Vagina (tissue), 2 donors: ENCODE measurements at places on chromosomes 6 and 20.

- no peak for DNase-seq
Measured at GRCh38 chr20:54456423-54456822, 19.0 kb upstream of the DOK5 start.

DNA sequence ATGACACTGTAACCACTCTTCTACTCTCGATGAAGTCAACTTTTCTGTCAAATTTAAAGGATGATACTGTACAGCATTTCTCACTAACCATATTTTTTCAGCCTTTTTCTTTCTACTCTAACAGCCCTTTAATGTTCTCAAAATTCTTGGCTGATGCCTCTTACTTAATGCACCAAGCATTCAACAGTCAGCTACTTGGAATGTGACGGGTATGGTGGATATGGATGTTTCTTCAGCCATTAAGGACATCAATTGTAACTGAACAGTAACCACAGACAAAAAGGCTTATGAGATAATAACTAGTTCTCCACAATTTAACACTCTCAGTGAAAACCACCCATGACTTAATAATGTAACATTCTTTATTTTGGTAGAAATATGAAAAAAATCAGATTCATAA is 467.2 kb upstream of the ZNF337 start:
- DNase-seq = no peak

- DNase-seq = no peak
Measured at GRCh38 chr6:8181160-8181881, 79.0 kb upstream of the EEF1E1 start.

DNA sequence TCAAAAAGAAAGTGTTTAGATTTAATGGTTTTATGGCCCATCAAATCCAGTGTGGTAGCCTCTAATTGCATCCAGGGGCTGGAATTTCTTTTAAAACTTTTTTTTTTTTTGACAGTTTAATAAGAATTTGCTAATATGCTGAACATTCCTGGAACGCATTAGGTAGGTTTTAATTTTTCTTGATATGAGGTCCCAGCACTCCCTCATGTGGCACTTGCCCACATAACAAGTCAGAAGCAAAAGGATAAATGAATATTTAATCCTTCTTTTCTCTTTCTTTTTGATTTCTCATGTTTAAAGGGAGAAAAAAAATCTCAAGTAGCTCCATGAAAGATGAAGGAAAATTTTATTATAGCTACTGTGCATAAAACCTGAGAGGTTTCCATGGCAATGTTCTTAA is 13.5 kb downstream of the HAO1 start:
- no peak for DNase-seq

GRCh38 chr20:51010043-51010365 is 12.9 kb downstream of the KCNG1 start:
- DNase-seq = no peak

GRCh38 chr6:18363746-18364145 is 23.4 kb upstream of the RNF144B start:
- DNase-seq = no peak

DNA sequence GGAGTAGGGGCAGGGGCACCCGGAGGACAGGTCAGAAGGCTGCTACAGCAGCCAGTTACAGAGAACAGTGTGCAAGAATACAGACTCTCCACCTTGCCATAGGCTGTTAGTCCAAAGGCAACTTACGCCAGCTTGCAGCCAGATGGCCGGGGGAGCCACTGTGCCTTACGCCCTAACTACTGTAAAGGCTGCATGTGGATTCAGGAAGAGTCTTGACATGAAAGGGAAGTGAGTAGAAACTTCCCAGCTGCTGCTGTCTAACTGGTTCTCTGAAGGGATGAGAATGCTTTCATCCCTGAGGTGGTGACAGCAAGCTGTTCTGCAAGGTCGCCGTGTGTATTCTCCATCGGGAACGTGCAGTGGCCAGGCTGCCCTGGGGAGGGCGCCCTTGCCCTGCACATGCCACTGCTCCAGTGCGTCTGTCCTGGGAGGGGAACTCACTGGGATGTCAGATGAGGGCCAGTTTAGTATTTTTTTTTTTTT is 46.1 kb downstream of the LYRM4 start:
- DNase-seq = no peak

- DNase-seq = peak; percentile 58
Measured at GRCh38 chr6:5084360-5084780, 771 bp upstream of the PPP1R3G start.

DNA sequence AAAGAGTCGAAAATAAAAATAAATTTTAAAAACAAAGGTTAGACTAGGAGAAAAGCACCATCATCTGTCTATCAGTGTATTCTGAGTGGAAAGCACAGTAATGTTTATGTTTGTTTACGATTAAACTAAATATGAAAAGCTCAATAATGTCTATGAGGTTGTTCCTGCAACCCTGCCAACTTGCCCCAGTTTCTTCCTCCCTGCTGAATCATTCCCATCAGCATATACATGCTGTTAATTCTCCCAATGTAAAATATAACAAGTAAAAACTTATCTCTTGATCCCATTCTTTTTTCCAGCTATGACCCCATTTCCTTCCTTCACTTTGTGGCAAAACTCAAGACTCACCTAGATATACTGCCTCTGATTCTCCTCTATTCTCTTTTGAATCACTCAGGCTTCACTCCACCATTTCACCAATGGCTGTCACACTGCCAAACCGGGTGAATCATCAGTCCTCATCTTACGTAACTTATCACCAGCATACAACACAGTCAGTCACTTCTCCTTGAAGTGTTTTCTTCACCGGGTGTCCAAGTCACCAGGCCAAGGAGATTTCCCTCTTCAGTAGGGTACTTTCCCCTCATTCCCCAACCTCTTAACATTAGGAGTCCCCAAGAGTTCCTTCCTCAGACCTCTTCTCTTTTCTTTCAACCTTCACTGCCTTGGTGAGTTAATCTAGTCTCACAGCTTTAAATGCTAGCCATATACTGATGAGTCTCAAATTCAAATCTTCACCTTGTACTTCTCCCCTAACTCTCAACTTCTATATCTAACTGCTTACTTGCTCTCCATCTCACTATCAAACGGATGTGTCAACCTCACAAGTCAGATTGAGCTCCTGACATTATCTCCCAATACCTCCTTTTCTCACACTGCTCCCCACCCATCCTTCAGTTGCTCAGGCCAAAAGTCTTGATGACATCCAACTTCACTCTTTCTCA is 6.2 kb downstream of the TMEM242 start:
- no peak for DNase-seq

GRCh38 chr6:91045161-91045560 is 458.3 kb upstream of the MAP3K7 start:
- DNase-seq = no peak

GRCh38 chr20:55935448-55936208 is 69.7 kb downstream of the CBLN4 start:
- DNase-seq = no peak

GRCh38 chr6:75147512-75147911 is 58.3 kb downstream of the COL12A1 start:
- no peak for DNase-seq

GRCh38 chr6:147283460-147283859 is 79.2 kb downstream of the STXBP5 start:
- DNase-seq = no peak

DNA sequence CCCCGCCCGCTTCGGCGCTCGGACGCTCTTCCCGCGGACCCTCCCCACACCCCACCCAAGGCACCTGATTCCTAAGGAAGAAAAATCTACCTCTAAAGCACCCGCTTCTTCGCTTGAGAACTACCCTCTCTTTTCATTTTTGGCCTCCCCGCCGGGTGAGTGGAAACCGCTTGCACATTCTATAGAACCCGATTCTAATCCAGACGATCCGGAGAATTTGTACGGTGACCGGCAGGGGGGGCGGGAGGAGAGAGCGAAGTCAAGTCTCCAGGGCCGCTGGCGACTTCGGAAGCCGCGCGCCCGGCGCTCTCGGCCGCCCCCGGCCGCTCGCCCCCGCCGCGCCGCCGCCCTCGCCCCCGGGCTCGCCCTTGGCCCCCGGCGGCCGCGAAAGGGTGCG is at the start of gene RBM24:
RBM24 (plus strand) TSS at position 262 of the 397 bp plus-strand sequence. CDS start 221 bp downstream, outside the sequence.
- DNase-seq = no peak

DNA sequence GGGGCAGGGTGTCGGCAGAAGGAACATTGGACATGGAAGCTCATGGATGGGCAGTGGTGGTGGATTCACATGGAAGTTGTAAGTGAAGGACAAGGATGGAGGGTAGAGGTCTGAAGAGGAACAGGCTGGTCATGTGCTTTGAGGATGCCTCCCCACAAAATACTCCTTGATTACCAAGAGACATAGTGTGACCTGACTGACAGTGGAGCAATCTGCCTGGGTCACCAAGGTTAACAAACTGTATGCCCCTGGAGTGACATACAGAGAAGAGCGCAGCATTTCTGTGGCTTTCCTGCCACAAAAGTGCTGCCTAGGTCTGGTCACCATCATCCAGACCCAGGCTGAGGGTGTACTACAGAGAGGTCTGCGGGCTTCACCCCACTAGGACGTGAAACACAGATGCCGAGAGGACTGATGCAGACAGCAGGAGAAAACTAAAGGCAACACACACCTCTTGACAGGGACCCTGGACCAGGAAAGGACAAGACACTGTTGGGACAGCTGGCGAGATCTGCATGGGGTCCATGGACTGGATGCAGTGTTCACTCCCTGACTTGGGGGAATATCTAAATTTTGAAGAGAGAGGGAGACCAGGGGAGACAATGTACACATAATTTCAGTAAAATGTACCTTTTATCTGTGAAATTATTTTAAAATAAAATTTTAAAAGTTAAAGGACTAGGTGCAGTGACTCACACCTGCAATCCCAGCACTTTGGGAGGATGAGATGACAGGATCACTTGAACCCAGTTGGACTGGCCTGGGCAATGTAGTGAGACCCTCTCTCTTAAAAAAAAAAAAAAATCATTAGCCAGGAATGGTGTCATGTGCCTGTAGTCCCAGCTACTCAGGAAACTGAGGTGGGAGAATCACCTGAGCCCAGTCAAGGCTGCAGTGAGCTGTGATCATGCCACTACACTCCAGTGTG is 64.9 kb downstream of the CSE1L start:
- DNase-seq = no peak

DNA sequence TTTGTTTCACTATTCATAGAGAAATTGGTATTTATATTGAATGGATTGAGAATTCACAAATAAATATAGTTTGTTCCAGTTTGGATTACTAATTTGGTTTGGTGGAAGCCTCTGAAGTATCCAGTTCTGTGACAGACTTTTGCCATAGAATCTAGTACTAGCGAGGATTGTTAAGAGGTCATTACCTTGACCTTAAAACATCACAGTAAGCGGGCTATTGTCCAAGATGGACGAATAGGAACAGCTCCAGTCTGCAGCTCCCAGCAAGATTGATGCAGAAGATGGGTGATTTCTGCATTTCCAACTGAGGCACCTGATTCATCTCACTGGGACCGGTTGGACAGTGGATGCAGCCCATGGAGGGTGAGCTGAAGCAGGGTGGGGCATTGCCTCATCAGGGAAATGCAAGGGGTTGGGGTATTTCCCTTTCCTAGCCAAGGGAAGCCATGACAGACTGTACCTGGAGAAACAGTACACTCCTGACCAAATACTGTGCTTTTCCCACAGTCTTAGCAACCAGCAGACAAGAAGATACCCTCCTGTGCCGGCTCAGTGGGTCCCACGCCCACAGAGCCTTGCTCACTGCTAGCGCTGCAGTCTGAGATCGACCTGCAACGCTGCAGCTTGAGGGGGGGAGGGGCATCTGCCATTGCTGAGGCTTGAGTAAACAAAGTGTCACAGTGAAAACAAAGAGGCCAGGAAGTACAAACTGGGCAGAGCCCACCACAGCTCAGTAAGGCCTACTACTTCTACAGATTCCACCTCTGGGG is 66.4 kb upstream of the NEDD9 start:
- DNase-seq = no peak

- peak; percentile 77 for DNase-seq
Measured at GRCh38 chr20:2335096-2335870, 39.5 kb downstream of the TGM3 start.

DNA sequence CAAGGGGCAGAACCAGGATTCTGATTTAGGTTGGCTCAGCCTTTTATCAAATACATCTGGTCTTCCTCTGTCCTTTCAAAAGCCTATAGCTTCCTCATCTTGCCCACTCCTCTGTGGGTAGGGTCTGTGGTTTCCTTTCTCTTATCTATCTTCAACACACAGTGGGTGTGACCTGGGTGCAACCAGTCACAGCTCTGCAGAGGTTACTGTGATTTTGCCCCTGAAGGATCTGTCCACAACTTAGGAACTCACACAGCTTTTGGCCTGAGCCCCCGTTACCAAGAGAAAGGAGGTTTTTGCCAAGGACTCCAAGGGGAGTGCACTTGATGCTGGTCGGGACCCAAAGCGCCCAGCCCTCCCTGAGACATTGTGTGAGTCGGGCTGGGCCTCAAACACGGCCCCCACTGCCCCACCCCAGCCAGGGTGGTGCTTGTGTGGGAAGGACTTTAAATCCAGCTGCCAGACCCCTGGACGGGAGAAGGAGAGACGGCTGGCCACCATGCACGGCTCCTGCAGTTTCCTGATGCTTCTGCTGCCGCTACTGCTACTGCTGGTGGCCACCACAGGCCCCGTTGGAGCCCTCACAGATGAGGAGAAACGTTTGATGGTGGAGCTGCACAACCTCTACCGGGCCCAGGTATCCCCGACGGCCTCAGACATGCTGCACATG is at the start of gene PI16:
PI16 (plus strand) TSS at position 477 of the 670 bp plus-strand sequence; CDS start at position 500, 23 bp downstream.
- no peak for DNase-seq

GRCh38 chr6:12024216-12024615 is 12.1 kb downstream of the HIVEP1 start:
- DNase-seq = no peak

GRCh38 chr20:33224399-33224798 is 7.2 kb downstream of the BPIFA3 start:
- DNase-seq = no peak

DNA sequence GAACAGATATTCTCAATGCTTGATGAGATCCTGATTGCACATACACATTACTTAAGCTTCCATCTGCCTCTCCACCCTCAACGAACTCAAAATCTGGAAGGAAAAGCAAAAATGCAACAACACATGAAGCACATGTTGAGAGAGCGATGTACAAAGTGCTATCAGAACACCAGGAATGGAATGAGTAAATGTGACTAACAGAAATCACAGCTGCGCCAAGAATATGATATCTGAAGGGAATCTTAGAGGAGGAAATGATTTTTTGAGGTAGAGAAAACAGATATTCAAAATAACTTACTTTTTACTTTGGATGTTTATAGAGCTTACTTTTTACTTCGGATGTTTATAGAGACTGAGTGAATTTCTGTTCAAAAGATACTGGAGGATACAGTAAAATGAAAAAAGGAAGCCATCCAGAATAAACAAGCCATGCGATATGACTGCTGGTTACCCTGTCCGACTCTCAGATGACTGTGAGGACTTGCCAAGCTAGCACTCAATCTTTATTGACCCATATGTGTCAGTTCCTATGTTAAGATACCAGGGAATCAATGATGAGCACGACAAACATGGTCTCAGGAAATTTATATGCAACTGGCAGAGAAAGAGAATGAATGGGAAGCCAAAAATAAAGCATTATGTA is 102.0 kb downstream of the SMLR1 start:
- no peak for DNase-seq
